T-helper 22 cell (primary cell): ENCODE measurements at places on chromosomes 3 and 15.

GRCh38 chr3:57026944-57027343 is 33.5 kb upstream of the SPATA12 start:
- no peak for DNase-seq

DNA sequence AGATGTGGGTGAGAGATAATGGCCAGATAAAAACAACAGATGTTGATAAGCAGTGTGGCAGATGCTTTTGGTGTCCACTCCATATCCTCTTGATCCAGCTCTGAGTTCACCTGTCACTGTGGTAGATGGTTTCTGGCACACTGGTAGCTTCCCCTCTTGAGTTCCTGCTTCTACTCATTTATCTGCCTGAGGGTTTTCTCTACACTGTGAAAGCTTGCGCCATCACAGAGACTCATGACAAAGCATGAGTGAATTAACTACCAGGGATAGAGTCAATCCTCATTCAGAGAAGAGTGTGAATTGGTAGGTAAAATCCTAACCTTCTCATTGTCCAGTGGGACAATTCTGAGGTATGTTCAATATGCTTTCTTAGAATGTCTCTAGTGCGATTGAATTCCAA is 50.0 kb upstream of the ARHGEF26 start:
- DNase-seq, result no peak

DNA sequence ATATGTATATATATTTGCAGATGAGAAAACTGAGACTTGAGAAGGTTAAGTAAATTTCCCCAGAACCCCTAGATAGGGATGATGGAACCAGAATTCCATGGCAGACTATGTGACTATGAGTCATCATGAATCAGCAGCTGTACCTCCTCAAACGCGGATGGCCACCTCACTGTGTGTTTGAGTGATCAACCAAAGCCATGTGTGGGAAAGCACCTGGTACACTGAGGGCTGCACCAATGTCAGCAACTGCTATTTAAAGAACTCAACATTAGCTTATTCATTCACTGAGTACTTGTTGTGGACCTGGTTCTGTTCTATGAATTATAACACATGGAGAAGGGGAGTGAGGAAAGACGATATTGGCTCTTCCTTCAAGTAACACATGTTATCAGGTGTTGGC is 377.0 kb downstream of the GAP43 start:
- no peak for DNase-seq

DNA sequence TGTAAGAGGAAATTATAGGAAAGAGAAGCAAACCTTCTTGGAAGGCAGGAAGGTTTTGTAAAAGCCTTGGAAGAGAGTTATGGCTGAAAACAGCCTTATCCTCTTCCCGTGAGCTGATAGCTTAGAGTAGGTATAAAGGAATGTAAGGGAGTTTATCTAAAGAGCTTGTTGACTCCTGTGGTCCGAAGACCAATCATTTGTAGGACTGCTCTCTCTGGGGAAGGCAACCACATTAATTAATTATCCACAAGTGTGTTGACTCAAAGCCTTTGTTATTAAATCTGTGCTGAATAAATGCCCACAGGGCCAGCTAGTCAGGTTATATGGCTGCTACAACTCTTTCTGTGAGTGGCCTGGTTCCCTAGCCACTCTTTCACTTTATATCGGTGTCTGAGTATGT is 452.1 kb upstream of the RASGRP1 start:
- DNase-seq, result no peak

DNA sequence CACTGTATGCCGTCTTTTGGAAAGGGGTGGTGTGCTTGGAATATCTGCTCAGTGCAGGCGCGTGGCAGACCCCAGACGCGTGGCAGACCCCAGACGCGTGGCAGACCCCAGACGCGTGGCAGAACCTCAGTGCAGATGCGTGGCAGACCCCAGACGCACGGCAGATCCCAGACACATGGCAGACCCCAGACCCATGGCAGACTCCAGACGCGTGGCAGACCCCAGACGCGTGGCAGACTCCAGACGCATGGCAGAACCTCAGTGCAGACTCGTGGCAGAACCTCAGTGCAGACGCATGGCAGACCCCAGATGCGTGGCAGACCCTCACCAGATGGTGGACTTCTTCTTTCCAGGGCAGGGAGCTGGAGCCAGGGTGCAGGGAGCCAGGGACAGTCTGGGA is 637 bp upstream of the MUC4 start:
- no peak for DNase-seq

DNA sequence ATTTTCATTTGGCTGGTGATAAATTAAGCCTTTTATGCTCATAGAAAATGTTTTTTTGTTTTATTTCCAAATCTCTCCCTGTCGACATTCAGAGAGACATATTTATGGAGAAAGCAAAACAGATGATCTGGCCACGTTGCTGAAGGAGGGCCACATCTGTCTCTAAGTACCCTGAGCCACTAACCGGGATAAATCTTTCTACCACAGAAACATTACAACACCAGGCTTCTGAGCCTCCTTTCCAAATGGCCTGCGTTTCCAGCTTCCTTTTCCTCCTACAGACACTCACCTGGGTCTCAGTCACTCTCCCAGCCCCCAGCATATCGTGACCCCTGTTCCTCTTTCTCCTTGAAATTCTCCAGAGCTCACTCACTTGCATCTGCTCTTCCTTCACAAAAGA is 161.0 kb downstream of the ARRDC4 start:
- no peak for DNase-seq
